ENCODE measurements at places on chromosomes 12 and 14.

DNA sequence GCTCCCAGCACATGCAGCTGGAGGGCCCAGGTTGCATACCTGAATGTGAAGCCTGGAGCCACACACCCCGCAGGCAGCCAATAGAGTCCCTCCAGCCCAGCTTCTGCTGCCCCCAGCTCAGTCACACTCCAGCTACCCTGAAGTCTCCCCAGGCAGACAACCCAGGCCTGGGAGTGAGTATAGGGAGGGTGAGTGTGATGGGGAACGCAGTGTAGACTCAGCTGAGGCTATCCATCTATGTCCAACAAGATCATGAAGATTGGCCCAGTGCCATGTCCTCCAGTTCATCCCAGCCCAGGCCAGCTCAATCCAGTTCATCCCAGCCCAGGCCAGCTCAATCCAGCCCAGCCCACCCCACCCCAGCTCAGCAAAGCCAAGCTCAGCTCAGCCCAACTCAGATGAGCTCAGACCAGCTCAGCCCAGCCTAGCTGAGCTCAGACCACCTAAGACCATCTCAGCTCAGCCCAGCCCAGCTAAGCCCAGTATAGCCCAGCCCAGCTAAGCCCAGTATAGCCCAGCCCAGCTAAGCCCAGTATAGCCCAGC is 330.4 kb downstream of the TMEM121 start:
- no peak for DNase-seq

GRCh38 chr14:63055631-63056030 is 10.4 kb upstream of the KCNH5 start:
- no peak for DNase-seq

DNA sequence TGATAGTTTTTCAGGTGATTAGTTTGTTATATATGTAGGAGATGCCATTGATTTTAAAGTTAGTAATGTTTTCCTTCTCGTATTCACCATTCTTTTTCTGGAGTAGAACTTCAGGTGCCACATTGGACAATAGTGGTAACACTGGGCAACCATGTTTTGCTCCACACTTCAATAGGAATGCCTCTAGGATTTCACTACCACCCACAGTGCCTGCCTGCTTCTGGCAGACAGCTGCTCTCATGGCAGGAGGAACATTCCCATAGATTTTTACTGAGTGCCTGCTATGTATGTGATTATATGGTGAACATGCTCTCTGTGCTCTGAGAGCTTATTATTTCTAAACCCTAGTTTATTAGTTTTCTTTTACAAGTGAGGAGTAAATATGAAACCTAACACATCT is 53.7 kb downstream of the GCH1 start:
- no peak for DNase-seq

DNA sequence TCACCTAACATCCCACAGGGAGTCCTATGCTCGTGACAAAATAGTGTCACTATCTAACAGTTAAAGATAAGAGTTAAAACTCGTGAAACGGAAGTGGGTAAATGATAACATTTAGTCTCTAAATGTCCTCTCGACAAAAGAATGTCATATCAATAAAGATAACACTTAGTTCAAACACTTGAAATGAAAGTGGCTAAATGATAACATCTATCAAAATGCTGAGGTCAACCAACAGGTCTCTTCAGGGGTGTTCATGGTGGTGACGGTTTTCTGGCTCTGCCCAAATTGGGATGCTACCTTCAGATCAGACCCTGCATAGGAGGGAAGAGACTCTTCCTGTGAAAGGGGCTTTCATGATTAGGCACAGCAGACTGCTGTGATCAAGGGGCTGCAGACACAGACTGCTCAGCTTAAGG is 22.1 kb downstream of the IL26 start:
- DNase-seq, result peak; percentile 18

- DNase-seq, result no peak
Measured at GRCh38 chr12:108843187-108843586, 14.2 kb downstream of the SSH1 start.

DNA sequence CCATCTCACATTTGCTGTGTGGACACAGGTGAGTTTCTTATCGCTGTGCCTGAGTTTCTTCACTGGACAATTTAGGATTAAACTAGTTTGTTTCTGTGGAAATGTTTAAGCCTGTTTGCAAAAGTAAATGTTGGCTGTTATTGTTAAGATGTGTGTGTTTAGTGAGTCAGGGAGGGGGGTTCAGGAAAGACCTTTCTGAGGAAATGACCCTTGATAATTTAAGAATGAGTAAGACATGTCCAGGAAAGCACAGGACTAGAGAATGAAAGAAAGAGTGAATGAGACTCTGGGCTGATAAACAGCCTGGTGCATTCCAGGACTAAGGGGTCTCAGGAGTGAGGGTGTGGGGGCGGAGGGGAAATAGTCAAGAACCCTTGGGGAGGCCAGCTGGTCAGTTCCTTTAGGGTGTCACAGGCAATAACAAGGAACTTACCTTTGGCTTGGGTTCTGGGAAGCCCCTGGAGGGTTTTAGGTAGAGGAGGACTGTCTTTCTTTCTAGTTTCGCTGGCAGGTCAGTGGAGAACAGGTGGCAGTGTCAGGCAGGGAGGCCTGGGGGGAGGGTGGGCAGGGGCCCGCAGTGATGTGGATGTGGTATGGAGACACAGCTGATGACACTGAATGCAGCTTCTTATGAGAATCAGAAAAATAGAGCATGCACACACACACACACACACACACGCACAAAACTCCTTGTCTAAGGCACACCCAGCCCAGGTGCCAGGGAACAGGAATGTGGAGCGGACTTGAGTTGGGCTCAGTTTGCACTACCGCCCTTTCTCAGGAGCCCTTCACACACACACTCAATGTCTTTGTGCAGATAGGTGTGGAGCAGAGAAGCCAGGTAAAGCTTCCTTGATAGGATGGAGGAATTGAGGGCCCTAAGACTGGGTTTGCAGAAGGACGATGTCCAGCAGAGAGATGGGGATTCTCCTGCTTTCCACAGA is 1005.5 kb downstream of the VRK1 start:
- no peak for DNase-seq

- DNase-seq, result peak; percentile 61
Measured at GRCh38 chr12:117836999-117837736, 131.6 kb downstream of the KSR2 start.

DNA sequence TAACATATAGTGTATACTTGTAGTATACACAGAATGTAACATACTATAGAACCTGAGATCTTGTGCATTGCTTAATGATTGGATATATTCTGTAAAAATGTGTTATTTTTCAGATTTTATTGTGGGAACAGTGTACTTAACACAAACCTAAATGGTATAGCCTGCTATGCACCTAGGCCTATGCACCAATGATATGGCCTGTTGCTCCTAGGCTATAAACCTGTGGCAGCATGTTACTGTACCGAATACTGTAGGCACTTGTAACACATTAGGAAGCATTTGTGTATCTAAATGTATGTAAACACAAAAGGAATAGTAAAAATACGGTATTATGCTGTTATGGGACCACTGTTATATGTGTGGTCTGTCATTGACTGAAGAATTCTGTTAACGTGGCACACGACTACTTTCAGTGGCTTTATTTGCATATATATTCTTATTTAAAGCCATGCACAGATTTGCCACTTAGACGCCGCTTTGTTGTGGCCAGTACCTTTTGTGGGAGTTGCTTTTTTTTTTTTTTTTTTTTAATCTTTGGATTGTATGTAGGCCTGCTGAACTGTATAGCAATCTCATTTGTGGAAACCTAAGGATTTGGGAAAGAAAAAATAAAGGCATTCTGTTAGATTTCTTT is 7.4 kb downstream of the PAPOLA start:
- no peak for DNase-seq

GRCh38 chr12:117193903-117194302 is 3.6 kb upstream of the FBXO21 start:
- DNase-seq, result no peak

- no peak for DNase-seq
Measured at GRCh38 chr14:100424504-100425428, 101.6 kb downstream of the SLC25A47 start.

- DNase-seq, result no peak
Measured at GRCh38 chr14:65502676-65503124, 90.2 kb downstream of the FUT8 start.

GRCh38 chr14:95519699-95520098 is 3.2 kb upstream of the SYNE3 start:
- peak; percentile 78 for DNase-seq

GRCh38 chr14:91376547-91377477 is 40.8 kb downstream of the CCDC88C start:
- no peak for DNase-seq

- DNase-seq, result peak; percentile 87
Measured at GRCh38 chr12:6788972-6789924, at the start of gene CD4. Gene CD4, plus strand, starts transcription at chr12:6789528. Its CDS starts 10,611 bp downstream, at chr12:6800139.

GRCh38 chr14:101875041-101875726 is 89.2 kb upstream of the DYNC1H1 start:
- DNase-seq, result no peak

DNA sequence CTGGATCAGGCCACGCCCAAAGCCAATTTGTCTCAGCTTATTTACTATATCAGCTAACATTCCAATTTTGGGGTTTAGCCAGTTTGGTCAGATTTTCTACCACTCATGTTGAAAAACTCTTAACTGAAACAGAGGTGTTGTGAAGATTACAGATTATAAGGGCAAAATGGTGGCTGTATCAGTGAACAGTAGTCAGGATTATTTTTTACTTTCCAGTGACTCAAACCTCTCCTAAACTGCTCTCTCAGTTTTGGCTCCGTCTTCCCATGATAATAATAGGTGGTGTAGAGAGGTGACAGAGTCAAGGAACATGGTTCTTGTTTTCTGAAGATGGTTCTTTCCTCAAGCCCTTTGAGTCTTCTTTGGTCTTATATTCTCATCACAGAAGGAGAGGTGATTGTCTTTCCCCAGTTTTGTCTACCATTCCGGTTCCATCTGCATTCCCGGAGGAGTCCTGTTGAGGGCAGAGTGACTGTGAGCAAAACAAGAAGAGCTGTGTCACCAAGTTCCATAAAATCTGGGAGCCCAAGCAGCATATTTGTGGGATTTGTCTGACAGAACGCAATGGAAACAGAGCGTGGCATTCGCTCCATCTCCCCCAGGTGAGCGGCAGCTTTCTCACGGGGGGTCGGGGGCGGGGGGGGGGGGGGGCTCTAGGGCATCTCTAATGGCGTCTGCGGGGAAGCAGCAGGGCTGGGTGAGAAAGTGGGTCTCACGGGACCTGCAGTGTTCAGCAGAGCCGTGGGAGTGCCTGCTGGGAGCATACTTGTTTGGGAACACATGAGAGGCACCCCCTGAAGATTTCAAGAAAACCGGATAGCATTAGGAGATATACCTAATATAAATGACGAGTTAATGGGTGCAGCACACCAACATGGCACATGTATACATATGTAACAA is 59.1 kb downstream of the TBC1D30 start:
- no peak for DNase-seq

DNA sequence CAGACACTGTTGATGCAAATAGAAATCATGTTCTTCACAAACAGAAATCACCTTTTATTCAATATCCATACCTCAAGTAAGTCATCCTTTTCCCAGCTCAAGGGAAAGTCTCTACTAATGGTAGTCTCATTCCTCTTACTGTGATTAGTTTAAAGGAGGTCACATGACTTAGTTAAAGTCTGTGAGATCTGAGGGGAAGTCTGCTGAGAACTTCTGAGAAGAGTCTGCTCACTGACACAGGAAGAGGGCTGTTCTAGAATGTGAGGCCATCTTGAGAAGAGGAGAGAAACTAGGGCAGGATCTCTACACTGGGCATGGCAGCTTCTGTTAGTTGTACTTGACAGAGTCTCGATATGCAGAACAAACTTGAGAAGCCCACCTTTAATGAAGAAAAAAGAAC is 146.8 kb downstream of the C12orf42 start:
- no peak for DNase-seq

DNA sequence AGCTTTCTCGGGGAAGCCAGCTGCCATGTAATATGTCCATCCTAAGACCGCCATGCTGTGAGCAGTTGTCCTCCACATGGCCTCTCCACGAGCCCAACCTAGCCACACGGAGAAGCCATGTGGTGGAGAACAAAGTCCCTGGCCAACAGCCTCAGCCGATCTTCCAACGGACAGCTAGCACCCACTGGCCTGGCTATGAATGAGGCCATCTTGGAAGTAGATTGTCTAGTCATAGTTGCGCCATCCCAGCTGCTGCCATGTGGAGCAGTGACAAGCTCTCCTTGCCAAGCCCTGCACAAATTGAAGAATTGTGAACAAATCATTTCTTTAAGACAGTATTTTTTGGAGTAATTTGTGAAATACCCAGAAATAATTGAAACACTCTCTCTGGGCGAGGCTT is 49.3 kb upstream of the USP44 start:
- no peak for DNase-seq

GRCh38 chr12:102439426-102440405 is 40.6 kb downstream of the IGF1 start:
- no peak for DNase-seq

GRCh38 chr14:74568911-74569310 is 43.1 kb downstream of the LTBP2 start:
- no peak for DNase-seq

Measured in T-helper 2 cell treated with Interferon-gamma antibody and Interleukin-4, amounts not matched to agents 5 μg/mL and 100 μg/mL, for 36 hours (primary cell).